Left ventricle myocardium superior (tissue), 1 donor: ENCODE measurements at places on chromosomes 1 and 21. TPM values are rescaled to one million over a fixed set of nuclear protein-coding genes. Genes with fewer than 3 reads are reported as not detected.

The CD1B gene
- total RNA-seq: not detected

The SZT2 gene
- total RNA-seq: 27.0 TPM

The AMY1A gene
- not detected for total RNA-seq

The FCER1G gene
- total RNA-seq: 24.8 TPM

DNA sequence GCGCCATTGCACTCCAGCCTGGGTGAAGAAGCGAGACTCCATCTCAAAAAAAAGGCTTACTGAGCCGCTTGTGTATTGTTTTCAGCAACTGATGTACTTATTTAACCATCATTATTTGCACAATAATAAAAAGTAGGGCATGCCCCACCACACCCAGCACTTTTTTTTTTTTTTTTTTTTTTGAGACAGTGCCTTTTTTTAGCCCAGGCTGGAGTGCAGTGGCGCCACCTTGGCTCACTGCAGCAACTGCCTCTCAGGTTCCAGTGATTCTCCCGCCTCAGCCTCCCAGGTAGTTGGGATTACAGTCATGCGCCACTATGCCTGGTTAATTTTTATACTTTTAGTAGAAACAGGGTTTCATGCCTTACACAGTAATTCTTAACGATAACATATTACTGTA is 12.2 kb upstream of the TRNAU1AP start:
- DNase-seq: no peak

DNA sequence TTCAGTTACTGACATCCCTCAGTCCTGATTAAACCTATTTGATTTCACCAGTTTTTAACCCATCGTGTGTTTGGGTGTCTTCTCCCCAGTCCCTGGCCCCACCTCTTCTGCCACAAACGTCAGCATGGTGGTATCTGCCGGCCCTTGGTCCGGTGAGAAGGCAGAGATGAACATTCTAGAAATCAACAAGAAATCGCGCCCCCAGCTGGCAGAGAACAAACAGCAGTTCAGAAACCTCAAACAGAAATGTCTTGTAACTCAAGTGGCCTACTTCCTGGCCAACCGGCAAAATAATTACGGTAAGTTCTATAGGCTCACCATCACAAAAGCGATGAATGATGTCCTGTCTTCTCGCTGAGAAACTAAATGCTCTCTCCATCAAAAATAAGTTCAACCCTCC is 28.7 kb downstream of the NBPF3 start:
- no peak for DNase-seq

- no peak for DNase-seq
Measured at GRCh38 chr1:246565751-246566127, 322 bp downstream of the TFB2M start.

GRCh38 chr1:208944981-208945451 is 638.5 kb upstream of the CAMK1G start:
- no peak for DNase-seq

GRCh38 chr1:178781533-178782330 is 56.7 kb downstream of the RALGPS2 start:
- DNase-seq: no peak

DNA sequence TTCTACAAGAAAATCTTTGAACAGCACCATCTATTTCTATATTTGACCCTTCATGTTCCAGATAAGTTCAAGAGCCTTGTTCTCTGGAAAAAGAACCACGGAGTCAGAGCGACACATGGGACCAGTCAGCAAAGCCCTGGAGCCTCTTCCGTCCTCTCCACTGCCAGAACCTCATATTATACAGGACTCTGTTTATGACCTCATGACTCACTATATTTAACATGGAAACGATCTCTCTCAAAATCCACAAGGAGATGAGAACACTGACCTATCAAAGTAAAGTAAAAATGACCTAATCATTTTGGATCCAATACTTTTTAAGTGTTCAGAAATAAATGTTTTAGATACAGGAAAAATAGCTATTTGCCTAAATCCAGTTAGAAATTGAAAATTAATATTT is 124.6 kb upstream of the KRTAP19-8 start:
- DNase-seq: no peak

DNA sequence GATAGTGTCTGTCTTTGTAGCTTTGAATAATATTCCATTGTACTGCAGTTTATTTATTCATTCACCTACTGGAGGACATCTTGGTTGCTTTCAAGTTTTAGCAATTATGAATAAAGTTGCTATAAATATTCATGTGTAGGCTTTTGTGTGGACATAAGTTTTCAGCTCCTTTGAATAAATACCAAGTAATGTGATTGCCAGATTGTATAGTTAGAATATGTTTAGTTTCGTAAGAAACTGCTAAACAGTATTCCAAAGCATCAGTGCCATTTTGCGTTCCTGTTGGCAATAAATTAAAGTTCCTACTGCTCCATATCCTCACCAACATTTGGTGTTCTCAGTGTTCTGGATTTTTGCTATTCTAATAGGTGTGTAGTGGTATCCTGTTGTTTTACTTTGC is 311.7 kb upstream of the FMN2 start:
- DNase-seq: no peak

DNA sequence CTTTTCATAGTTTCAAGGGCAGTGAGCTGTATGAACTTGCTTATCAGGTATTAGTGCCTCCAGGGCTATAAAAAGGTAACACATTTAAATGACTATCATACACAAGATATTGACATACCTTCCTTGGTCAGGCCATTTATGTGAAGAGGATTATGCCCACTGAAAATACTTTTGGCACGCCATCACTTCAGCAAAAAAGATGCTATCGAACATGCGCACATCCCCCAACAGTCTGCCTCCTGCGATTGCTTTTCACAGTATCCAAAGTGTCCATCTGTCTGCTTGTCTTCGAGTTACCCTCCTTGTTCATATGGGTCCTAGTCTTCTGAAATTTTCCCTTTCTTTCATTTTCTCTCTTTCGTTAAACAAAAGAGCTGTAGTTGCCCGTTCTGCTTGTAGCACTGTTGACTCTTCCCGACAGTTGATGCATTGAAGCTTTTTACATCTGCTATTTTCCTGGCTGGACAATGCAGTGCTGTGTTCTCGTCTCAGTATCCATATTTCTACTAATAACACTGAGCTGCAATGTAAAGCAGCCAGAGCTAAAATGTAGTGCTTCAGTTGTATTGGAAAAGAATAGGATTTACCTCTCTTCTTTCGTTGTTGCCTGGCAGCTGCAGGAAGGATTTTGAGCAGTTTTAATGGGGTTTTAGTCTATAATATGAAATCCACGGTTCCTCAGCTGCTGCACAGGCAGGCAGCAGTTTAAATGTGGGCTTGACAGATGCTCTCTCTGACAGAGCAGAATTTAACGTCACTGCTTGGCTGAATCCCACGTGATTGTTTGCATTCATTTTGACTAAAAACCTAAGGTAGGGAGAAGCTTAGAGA is at the start of gene B3GALT2:
Gene B3GALT2 (minus strand): TSS at position 713 of the 831 bp plus-strand sequence. CDS start 5,051 bp downstream, outside the sequence.
- no peak for DNase-seq

- no peak for DNase-seq
Measured at GRCh38 chr1:224894915-224895314, 34.6 kb upstream of the DNAH14 start.

DNA sequence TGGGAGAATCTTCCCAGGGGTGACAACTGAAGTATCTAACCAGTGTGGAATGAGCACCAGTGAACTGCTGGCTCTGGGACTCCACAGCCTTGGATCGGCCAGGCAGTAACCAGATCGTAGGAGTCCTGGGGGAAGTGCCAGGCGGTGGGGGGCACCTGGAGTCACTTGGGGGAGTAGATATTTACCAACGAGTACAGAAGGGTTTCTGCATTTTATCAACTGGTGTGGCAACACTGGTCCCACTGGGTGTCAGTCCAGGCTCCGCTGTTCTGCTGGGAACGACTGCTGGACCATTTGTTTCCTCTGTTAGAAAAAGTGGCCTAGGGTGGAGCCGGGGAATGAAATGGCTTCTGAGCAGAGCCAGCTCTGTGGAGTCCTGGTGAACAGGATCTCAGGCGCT is 14.4 kb downstream of the HEYL start:
- no peak for DNase-seq
